ENCODE measurements at places on chromosomes 7 and 10. TPM values are rescaled to one million over a fixed set of nuclear protein-coding genes. Genes with fewer than 3 reads are reported as not detected.

- peaks cover 40% of the 10 kb centered on the region for H3K36me3 ChIP-seq
- DNase-seq = no peak
- no peaks in the 10 kb centered on the region for H3K27me3 ChIP-seq
Measured at GRCh38 chr7:158947627-158948026, 91.3 kb downstream of the DYNC2I1 start.

- DNase-seq = no peak
- no peaks in the 10 kb centered on the region for H3K27me3 ChIP-seq
- H3K4me1 ChIP-seq = no peaks in the 10 kb centered on the region
- H3K36me3 ChIP-seq = no peaks in the 10 kb centered on the region
- no peak overlapping the region for H3K4me3 ChIP-seq
- H3K27ac ChIP-seq = no peak overlapping the region
Measured at GRCh38 chr7:94188350-94188749, 184.2 kb upstream of the BET1 start.

- peaks cover 12% of the 10 kb centered on the region for H3K36me3 ChIP-seq
- H3K27me3 ChIP-seq = no peaks in the 10 kb centered on the region
- DNase-seq = no peak
- H3K27ac ChIP-seq = no peak overlapping the region
Measured at GRCh38 chr7:150371996-150372270, 3.3 kb downstream of the REPIN1 start.

- peak; percentile 48 for DNase-seq
- H3K4me1 ChIP-seq = no peaks in the 10 kb centered on the region
- H3K27me3 ChIP-seq = no peaks in the 10 kb centered on the region
- H3K27ac ChIP-seq = no peak overlapping the region
- H3K4me3 ChIP-seq = no peak overlapping the region
Measured at GRCh38 chr7:70237831-70238575, 639.7 kb downstream of the AUTS2 start.

DNA sequence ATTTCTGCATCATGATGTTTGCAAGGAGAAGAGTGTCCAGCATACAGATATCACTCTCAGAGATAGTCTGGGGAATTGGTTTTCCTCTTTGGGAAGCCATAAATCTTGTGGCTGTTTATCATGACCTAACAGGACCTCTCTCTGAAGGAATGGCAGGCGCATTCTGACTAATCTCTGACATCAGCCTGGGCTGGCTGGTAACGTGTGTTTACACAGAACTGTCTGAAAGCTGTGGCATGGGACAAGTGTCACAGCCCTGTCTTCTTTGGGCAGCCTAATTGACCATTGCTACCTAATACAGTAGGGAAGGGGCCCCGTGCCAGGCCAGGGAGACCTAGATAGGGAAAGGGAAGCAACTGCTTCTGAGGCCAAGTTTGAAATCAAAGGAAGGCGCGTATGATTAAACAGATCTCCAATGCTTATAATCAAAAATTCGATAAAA is 73.9 kb upstream of the CABCOCO1 start:
- no peaks in the 10 kb centered on the region for H3K27me3 ChIP-seq
- DNase-seq = no peak
- H3K4me3 ChIP-seq = no peak overlapping the region
- no peaks in the 10 kb centered on the region for H3K4me1 ChIP-seq
- H3K36me3 ChIP-seq = no peaks in the 10 kb centered on the region

DNA sequence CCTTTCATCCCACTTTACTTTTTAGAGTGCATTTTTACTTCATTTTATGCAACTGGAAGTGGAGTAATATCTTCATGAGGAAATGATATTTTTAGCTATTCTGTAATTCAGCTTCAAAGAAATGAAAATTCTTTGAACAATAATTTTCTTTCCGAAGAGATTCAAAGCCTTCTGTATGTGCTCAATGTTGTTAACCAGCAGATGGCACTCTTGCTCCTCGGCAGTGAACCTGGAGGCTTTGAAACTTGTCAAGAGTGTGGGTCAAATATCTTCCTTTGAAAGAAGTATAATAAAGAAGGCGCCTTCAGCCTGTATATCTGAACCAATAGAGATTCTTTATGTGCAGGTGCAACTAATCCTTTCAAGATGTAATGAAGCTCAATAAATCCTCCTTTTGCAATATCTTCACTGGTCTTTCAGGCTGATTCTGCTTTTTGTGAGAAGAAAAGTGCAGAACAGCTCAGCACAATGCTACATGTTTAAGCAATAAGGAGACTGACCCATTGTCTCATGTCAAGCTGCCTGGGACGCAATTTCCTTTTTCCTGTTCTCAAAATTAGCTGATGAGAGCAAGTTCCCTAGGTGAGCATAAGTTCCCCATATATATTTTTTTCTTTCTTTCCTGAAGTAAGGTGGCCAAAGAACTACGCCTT is 258.4 kb downstream of the SEMA3A start:
- no peaks in the 10 kb centered on the region for H3K27me3 ChIP-seq
- H3K4me1 ChIP-seq = no peaks in the 10 kb centered on the region

- no peaks in the 10 kb centered on the region for H3K36me3 ChIP-seq
- H3K4me3 ChIP-seq = no peak overlapping the region
- no peak for DNase-seq
- peaks cover 3% of the 10 kb centered on the region for H3K4me1 ChIP-seq
Measured at GRCh38 chr7:28988810-28989209, 30.7 kb upstream of the TRIL start.

GRCh38 chr7:133945497-133945896 is 181.6 kb upstream of the LRGUK start:
- no peaks in the 10 kb centered on the region for H3K4me1 ChIP-seq
- H3K36me3 ChIP-seq = no peaks in the 10 kb centered on the region
- no peak overlapping the region for H3K27ac ChIP-seq

GRCh38 chr7:104795616-104796398 is 218.2 kb upstream of the KMT2E start:
- no peak overlapping the region for H3K4me3 ChIP-seq
- no peak for DNase-seq
- no peaks in the 10 kb centered on the region for H3K27me3 ChIP-seq
- no peaks in the 10 kb centered on the region for H3K4me1 ChIP-seq
- H3K36me3 ChIP-seq = no peaks in the 10 kb centered on the region

GRCh38 chr10:12872577-12872976 is 128.9 kb downstream of the CCDC3 start:
- no peak overlapping the region for H3K4me3 ChIP-seq
- H3K27ac ChIP-seq = no peak overlapping the region

DNA sequence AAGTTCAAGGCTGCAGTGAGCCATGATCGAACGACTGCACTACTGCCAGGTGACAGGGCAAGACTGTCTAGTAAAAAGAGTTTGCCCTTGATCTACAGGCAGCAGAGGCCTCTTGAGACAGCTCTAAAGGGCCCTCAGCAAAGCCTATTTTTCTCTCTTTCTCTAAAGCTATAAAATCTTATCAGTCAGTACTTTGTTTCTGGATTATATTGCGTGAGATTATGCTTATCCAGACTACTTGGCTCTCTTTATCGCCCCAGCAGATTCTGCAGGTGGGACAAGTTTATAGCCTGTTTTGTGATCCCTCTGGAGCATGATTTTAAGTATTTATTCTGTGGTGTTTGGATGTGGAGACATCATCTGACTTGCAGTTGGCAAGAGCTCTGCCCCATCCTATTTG is 2.7 kb downstream of the RPP38 start:
- no peaks in the 10 kb centered on the region for H3K27me3 ChIP-seq
- no peak for DNase-seq
- no peak overlapping the region for H3K27ac ChIP-seq
- H3K4me1 ChIP-seq = no peaks in the 10 kb centered on the region
- H3K36me3 ChIP-seq = peaks cover 7% of the 10 kb centered on the region

DNA sequence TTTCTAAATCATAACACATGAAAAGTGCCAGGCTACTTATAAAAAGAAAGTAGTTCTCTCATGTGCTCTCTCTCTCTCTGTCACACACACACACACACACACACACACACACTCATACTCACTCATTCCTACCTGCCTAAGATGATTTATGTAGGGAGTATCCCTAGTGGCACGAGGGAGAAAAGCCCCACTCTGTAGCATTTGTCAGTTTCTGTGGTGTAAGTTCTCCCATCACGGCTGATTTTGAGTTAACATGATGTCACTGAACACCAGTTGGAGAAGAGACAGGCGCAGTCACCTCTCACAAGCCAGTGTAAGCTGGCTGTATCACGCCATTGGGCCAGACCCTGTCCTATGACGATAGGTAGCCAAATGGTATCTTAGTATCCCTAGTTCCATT is 395.4 kb downstream of the SFMBT2 start:
- no peak overlapping the region for H3K27ac ChIP-seq
- H3K27me3 ChIP-seq = no peaks in the 10 kb centered on the region
- H3K4me3 ChIP-seq = no peak overlapping the region
- peak; percentile 37 for DNase-seq
- H3K36me3 ChIP-seq = no peaks in the 10 kb centered on the region
- no peaks in the 10 kb centered on the region for H3K4me1 ChIP-seq

GRCh38 chr7:35258125-35258867 is 4.4 kb upstream of the TBX20 start:
- H3K36me3 ChIP-seq = no peaks in the 10 kb centered on the region
- no peak overlapping the region for H3K4me3 ChIP-seq
- H3K27ac ChIP-seq = no peak overlapping the region
- H3K4me1 ChIP-seq = no peaks in the 10 kb centered on the region

DNA sequence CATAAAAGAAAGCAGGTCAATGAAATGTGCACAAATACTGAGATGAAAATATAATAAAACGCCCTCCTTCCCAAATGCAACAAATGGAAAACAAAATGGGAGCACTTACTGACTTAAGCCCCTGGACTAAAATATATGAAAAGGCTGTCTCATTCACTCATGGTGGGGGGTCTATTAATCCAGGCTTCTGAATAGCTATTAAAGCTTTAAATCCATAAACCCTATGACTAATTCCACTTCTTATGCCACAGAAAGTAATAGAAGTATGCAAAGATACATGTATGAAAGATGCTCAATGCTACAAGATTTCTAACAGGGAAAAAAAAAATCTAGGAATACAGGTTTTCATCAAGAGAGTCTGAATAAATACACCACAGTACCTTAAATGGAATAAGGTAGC is 20.5 kb downstream of the EIF3A start:
- H3K27me3 ChIP-seq = no peaks in the 10 kb centered on the region
- peaks cover 53% of the 10 kb centered on the region for H3K36me3 ChIP-seq
- no peaks in the 10 kb centered on the region for H3K4me1 ChIP-seq
- DNase-seq = no peak
- no peak overlapping the region for H3K4me3 ChIP-seq
- H3K27ac ChIP-seq = no peak overlapping the region

DNA sequence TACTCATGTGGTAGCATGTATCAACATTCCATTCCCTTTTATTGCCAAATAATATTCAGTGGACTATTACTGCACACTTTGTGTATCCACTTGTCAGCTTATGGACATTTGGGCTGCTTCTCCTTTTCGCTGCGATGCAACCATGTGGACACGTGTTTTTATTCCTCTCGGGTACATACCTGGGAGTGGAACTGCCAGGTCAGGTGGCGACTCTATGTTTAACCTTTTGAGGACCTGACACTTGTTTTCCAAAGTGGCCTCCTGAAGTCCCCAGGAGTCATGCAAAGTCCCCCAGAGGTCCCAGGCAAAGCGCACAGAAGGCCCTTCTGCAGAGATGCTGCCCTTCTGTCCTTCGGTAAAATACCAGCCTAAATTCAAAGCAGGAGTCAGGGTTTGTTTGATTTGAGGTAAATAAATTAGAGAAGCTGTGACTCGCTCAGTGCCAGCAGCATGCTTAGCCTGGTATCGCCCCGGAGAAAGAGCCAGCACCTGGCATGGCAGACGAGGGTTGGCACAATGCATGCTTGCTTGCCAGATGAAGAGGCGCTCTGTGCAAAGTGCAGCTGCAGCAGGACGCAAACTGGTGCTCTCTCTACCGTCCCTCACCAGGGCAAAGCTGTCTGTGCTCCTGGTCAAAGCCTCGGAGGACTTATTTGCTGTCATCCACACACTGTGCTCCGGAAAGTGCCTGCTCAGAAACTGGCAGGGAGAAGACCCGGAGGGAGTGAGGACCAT is 37.8 kb downstream of the HIPK2 start:
- no peaks in the 10 kb centered on the region for H3K27me3 ChIP-seq
- peaks cover 55% of the 10 kb centered on the region for H3K4me1 ChIP-seq
- H3K4me3 ChIP-seq = no peak overlapping the region
- DNase-seq = no peak
- no peaks in the 10 kb centered on the region for H3K36me3 ChIP-seq

- H3K4me3 ChIP-seq = no peak overlapping the region
- H3K36me3 ChIP-seq = no peaks in the 10 kb centered on the region
- H3K27me3 ChIP-seq = no peaks in the 10 kb centered on the region
Measured at GRCh38 chr10:93408783-93409182, 73.4 kb downstream of the MYOF start.

- no peak for DNase-seq
- H3K4me3 ChIP-seq = no peak overlapping the region
- no peak overlapping the region for H3K27ac ChIP-seq
- no peaks in the 10 kb centered on the region for H3K4me1 ChIP-seq
- no peaks in the 10 kb centered on the region for H3K27me3 ChIP-seq
Measured at GRCh38 chr7:8637322-8637721, 203.9 kb downstream of the NXPH1 start.

DNA sequence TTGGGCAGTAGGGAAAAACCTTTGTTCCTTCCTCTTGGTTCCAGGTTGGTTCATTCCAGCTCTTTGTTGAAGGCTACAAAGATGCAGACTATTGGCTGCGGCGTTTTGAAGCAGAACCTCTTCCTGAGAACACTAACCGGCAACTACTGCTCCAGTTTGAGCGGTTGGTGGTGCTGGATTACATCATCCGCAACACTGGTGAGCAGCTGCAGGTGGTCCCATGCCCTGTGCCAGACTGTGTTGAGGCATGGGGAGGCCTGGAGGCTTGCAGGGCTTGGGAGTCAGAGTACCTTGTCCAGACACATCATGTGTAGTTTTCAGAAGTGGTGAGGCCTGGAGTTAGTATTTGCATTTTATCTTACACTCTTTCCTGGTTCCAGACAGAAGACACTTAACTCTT is 16.3 kb downstream of the PI4K2A start:
- no peaks in the 10 kb centered on the region for H3K4me1 ChIP-seq
- H3K4me3 ChIP-seq = no peak overlapping the region
- peaks cover 6% of the 10 kb centered on the region for H3K36me3 ChIP-seq
- H3K27me3 ChIP-seq = no peaks in the 10 kb centered on the region

- DNase-seq = no peak
- H3K4me3 ChIP-seq = no peak overlapping the region
- H3K27me3 ChIP-seq = no peaks in the 10 kb centered on the region
Measured at GRCh38 chr7:44983742-44984477, 5.1 kb upstream of the MYO1G start.

DNA sequence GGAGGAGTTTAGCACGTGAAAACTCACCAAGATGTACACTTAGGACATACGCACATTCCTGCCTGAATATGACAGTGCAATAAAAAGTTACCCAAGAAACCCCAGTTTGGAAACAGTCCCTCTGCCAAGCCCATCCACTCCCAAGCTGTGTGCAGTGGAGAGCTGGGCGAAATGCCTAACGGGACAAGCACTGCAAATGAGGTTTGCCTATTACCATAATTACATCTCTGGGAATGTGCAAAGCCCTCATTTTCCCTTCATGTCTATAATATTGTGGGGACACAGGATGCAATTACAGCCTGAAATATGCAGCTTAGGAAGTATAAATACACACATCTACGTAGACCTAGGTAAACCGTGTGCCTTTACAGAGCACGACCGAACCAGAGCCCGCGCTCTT is 117.5 kb downstream of the PLXNA4 start:
- H3K27ac ChIP-seq = no peak overlapping the region
- no peak for DNase-seq
- no peaks in the 10 kb centered on the region for H3K4me1 ChIP-seq
- no peak overlapping the region for H3K4me3 ChIP-seq
- no peaks in the 10 kb centered on the region for H3K27me3 ChIP-seq

Gene ERVW-1
- polyA plus RNA-seq = not detected

Gene HHEX
- 3.1 TPM for polyA plus RNA-seq

Gene HDAC9
- 2.1 TPM for polyA plus RNA-seq
